ENCODE measurements at places on chromosomes 11 and 22.
A peak's percentile ranks its signal among the peaks of the same experiment; 100 is the strongest.

GRCh38 chr11:115317277-115318185 is 186.7 kb downstream of the CADM1 start:
- no peak for DNase-seq

- no peak for DNase-seq
Observed at GRCh38 chr11:62353841-62354240, 16.6 kb downstream of the ASRGL1 start.

DNA sequence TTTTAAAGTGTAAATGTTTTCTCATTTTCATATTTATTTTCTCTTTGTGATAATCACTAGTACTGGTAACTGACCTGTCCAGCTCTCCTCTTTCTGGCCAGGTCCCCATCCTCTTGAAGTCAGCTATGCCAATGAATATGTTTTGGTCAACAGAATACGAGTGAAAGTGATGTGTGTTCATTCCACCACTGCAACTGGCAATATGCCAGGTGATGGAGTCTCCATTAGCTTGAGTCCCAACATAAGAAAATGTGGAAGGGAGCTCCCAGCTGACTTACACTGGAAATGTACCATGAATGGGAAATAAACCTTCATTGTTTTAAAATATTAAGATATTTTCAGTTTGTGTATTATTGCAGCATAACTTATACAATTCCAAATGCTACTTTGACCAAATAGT is 75.8 kb downstream of the CCDC34 start:
- DNase-seq: no peak

DNA sequence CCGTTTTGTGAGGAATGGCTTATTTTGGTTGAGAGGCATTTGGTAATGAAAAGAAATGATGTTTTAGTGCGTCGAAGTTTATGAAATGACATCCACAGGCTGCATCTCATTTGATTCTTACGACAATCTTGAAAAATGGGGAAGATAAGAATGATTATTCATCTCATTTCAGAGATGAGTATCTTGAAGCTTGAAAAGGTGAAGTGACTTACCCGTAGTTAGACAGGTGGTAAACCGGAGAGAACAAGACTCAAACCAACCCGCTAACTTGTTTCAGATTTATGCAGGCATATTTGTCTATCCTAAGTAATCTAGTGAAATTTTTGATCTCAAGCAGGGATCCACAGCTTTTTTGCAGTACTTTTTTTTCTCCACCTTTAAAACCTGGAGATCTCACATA is 9.1 kb upstream of the SORL1-AS1 start:
- no peak for DNase-seq

DNA sequence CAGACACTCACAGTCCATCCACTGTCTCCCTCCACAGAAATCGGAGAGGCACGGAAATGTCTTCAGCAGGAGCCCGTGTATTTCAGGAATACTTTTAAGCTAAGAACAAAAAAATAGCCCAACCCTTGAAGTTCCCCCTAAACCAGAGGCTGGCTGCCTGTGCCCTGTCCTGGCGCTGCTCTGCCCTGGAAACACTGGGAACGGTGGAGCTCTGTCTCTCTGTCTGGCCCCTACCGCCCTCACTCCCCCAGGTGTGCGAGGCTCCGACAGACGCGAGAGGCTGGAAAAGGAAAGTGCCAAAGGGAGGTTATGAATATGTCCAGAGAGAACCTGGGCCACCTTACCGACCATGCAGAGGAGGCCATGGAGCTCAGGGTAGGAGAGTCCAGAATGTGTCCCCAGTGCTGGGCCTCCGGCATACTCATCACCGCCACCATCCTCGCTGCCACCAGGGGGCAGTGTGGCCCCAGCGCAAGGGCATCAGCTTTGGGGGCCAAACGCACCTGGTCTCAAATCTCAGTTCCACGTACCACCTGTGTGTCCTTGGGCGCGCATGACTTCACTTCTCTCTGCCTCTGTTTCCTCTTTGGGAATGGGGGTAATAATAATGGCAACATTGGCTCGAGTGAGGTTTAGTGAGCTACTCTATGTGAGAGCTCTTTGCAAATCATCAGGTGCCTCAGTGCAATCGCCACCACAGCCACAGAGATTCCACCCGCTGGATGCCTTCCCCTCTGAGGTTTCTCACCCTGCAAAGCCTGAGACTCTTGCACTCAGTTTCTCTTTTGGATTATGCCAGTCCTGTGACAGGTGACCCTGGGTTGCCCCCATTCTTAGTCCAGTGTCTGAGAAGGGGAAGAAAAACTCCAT is 10.4 kb upstream of the SLCO2B1 start:
- DNase-seq: no peak

DNA sequence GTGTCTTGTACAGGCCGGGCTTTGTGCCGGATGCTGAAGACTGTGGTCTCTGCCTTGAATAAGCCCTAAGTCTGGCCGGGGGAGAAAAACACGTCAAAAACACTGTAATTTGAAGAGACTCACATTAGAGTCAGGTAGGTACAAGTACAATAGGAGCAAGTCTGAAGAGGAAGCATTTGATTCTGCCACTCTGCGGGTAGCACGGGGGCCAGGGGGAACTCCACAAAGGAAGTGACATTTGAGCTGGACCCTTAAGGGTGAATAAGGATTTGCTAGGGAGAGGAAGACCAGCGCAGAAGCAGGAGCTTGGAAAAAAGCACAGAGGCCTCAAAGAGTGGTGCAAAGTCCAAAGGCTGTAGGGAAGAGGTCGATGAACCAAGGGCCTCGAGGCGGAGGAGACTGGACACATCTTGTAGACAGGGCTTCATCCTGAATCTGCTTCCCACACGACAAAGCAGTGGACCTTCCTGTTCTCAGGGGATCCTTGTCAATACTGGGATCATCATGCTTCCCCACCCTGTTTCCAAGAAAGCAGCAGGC is 38.7 kb downstream of the BUD13 start:
- no peak for DNase-seq

GRCh38 chr11:59216641-59217564 is 4.2 kb upstream of the MPEG1 start:
- DNase-seq: no peak

DNA sequence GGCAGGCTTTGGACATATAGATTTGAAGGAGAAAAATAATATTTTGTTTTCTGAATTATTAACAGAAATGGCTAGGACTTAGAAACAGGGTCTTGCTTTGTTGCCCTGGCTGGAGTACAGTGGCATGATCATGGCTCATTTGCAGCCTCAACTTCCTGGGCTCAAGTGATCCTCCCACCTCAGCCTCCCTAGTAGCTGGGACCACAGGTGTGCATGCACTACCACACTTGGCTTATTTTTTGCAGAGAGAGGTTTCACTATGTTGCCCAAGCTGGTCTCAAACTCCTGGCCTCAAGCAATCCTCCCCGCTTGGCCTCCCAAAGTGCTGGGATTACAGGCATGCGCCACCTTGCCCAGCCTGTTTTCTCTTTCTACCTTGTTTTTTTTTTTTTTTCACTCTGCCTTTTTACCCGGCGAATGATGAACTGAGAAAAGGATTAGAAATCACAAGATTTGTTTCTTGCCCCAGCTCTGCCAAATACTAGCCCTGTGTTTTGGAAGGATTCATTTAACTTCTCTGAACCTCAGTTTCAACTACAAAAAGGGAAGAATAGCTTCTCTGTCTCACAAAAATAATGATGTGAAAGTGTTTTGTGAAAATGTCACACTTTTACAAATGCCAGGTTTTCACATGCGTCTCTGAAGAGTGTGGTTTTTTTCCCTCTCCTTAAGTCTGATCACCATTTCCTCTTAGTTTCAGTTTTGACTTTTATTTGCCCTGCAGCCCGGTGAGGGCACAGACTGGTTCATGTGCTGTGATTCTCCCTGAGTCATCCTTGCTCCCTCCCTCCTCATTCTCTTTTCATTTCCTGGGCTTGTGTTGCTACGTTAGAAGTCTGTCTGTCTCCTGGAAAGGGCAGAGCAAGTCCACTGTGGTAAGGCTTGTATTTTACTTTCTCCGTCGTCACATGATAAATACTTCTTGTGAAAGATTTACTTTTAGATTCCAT is 67.7 kb downstream of the BCL2L13 start:
- peak; percentile 76 for DNase-seq

GRCh38 chr11:68096962-68097361 is 24.2 kb downstream of the CHKA start:
- no peak for DNase-seq

DNA sequence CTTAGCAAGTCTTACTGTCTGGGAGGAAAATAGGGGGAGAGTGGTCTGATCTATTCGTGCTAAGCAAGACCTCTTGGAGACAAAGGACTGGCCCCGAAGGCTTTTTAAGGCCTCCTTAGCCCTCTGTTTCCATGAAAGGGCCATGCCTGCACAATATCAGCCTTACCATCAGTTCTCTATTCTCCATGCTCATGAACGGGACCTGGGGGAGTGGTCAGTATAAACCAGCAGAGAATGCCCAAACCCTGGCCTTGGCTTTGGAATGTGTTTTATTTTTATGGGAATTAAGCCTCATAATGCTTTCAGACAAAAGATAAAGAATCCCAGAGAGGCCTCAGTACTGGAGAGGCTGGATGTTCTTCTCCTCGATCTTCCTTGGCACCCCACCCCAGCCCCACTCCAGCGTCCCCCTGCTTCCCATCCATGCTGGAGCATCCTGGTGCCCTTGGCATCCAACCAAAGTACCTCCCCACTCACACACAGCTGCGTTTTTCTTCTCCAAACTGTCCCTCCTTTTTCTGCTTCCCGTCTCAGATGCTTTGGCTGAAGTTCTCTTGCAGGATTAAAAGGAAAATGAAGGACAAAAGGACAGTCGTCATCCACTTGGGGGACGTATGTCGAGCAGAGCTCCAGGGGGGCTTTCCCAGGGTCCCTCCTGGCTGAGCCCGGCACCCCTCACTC is 18.6 kb downstream of the FXYD6 start:
- DNase-seq: no peak

- no peak for DNase-seq
Observed at GRCh38 chr11:57745206-57745605, 3.9 kb downstream of the SELENOH start.

GRCh38 chr22:22345781-22346180 is 101.2 kb downstream of the VPREB1 start:
- DNase-seq: no peak

DNA sequence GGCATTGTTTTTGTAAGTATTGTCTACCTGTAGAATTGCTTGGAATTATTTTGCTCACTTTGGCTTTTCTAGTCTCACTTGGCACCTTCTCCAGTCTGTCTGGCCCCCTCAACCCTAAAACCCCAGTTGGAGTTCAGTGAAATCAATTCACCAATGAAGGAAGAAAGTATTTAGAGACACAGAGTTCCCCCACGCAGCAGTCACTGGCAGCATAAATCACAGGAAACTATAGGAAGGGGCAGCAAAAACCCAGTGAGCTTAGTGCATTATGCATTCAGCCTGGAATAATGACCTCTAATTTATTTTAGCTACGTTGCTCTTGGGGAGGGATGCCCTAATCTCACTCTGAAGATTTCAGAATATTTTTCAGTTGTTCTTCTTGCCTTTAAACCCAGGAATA is 204.7 kb upstream of the BLID start:
- DNase-seq: no peak

GRCh38 chr11:77468527-77468926 is 5.4 kb downstream of the PAK1 start:
- no peak for DNase-seq

GRCh38 chr22:45124176-45124847 is 39.4 kb upstream of the NUP50 start:
- DNase-seq: no peak

DNA sequence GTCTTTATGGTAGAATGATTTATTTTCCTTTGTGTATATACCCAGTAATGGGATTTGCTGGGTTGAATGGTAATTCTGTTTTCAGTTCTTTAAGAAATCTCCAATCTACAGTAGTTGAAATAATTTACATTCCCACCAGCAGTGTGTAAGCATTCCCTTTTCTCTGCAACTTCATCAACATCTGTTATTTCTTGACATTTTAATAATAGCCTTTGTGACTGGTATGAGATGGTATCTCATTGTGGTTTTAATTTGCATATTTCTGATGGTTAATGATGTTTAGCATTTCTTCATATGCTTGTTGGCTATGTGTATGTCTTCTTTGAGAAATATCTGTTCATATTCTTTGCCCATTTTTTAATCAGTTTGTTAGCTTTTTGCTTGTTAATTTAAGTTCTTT is 901.2 kb downstream of the METTL15 start:
- DNase-seq: no peak

DNA sequence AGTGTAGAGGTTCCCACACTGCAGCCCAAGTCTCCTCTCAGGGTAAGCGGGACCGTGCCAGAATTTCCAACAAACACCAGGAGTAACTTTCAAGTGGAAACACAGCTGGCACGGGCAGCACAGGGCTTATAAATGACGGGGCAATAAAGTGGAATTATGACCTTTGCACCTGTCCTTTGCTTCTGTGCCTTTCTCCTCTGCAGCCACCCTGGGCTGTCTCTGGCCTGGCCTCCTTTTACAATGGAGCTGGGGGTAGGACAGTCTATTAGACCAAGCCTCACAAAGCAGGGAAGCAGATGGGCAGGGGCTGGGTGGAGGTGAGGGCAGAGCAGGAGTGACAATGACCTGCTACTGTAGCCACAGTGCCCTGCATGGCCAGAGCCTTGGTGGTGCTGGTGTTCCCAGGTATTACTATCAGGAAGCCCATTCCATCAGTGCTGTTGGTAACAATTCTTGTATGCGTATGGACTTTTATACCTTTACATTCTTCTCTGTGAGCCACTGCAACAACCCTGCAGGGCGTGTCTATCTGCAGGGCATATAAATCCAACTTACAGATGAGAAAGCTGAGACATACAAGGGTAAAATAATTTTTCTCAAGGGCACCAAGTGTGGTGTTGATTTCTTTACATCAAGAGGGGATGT is 387.8 kb downstream of the CTTN start:
- no peak for DNase-seq

- no peak for DNase-seq
Observed at GRCh38 chr22:38144025-38144405, 33.5 kb upstream of the BAIAP2L2 start.

GRCh38 chr22:48685767-48686166 is 1141.9 kb downstream of the BRD1 start:
- no peak for DNase-seq

DNA sequence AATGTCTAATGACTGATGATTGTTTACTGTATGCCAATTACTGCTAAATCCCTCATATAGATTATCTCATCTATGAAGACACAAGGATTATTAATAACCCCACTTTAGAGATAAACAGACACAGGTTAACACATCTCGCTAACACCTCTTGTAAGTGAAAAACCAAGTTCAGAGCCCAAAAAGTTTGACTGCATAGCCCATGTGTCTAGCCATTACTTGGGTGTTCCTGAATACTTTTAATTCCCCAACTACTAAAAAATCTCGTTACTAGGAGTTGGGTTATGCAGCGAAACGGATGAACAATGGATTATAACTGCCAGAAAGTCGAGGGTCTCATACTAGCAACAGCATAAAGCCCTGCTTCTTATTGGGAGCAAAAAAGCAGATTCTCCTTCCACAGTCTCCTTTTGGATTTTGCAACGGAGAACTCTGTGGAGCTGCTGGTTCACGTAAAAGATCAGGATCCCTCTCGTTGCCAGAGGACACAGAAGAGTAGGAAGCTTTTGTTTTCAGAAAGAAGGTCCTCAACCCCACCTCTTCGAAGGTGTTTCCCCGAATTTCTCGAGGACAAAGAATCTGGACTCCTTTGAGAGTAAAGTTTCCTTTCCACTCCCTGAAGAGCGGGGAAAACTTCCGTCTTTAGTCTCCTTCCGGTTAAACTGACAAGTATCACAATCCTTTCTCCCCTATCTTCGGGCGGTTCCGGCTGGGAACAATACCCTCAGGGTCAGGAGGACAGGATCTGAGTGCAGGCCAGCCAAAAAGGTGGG is 979 bp downstream of the ZBED5 start:
- DNase-seq: peak; percentile 61

- no peak for DNase-seq
Observed at GRCh38 chr11:73851046-73851764, 25.4 kb downstream of the COA4 start.

- DNase-seq: no peak
Observed at GRCh38 chr11:12392672-12393071, 15.3 kb downstream of the PARVA start.

GRCh38 chr22:39530116-39530515 is 2.4 kb downstream of the RPS19BP1 start:
- no peak for DNase-seq
